NCI-H2029 (cell line): ENCODE measurements at places on chromosomes 3 and 15.

- no peak for DNase-seq
These were observed 7.0 kb downstream of the EBLN2 start for GRCh38 chr3:73068419-73068818.

GRCh38 chr15:57377478-57377847, 1.2 kb downstream of the CGNL1 start:
- DNase-seq: no peak

- DNase-seq: no peak
These were observed 23.1 kb upstream of the MGA start for GRCh38 chr15:41637086-41637485.

GRCh38 chr3:42302924-42303634, 37.1 kb upstream of the CCK start:
- no peak for DNase-seq

- DNase-seq: no peak
These were observed 38.8 kb downstream of the BHLHE40 start for GRCh38 chr3:5017925-5018531.
